Stimulated activated CD8-positive, alpha-beta memory T cell treated with anti-CD3 and anti-CD28 coated beads, Interleukin-4, amount 100 ng/mL, for 4 hours (primary cell): ENCODE measurements at places on chromosomes 5 and 9.

DNA sequence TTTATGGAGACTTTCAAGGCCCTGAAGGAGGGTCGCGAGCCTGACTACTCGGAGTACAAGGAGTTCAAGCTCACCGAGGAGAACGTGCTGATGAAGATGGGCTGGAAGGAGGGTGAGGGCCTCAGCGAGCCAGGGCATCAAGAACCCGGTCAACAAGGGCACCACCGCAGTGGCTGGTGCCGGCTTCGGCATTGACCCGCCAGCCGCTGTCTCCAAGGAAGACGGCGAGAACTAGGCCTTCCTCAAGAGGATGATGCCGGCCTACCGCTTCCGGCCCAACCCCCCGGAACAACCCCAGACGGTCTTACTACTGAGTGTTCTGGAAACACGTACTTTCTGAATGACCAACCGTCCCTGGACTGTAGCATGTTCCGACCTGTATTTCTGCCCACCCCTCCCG lies 169.2 kb downstream of the HINT1 start:
- DNase-seq: no peak

DNA sequence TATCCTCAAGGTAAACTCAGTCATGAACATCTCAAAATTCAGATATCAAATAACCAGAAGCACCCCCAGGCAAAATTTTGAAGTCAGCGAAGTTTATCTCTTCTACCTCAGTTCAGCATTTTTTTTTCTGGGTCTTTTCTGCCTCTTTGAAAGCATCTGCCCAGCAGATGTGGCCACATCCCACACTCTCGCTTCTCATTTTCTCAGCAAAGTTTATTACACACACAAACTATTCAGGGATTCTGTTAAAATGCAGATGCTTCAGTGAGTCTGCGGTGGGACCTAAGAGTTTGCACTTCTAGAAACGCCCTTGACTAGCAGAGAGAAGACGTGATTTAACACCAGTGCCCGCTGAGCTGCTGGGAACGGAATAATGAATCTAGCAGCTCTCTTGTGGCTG lies 19.3 kb downstream of the RASEF start:
- DNase-seq: no peak

- peak; percentile 17 for DNase-seq
Observed at GRCh38 chr9:120755810-120756434, 37.3 kb downstream of the FBXW2 start.

GRCh38 chr5:14408969-14409586 lies 172.5 kb upstream of the OTULINL start:
- no peak for DNase-seq

DNA sequence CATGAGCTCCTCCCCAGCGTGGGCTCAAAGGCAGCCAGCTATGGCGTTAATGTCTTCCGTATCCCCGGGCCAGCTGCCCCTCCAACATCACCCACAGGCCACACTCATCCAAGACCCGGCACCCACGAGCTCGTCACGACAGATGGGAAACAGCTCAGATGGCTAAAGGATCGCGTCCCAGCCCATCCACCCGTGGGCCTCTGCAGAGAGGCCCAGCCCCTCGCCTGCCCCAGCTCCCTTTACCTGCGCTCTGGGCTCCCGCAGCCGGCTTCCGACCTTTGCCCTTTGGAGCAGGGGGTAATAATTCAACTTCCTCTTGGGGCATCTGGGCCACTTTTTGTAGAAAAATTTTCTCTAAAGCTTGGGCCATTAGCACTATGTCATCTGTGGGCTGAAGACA lies 16.5 kb downstream of the BRD3 start:
- no peak for DNase-seq

DNA sequence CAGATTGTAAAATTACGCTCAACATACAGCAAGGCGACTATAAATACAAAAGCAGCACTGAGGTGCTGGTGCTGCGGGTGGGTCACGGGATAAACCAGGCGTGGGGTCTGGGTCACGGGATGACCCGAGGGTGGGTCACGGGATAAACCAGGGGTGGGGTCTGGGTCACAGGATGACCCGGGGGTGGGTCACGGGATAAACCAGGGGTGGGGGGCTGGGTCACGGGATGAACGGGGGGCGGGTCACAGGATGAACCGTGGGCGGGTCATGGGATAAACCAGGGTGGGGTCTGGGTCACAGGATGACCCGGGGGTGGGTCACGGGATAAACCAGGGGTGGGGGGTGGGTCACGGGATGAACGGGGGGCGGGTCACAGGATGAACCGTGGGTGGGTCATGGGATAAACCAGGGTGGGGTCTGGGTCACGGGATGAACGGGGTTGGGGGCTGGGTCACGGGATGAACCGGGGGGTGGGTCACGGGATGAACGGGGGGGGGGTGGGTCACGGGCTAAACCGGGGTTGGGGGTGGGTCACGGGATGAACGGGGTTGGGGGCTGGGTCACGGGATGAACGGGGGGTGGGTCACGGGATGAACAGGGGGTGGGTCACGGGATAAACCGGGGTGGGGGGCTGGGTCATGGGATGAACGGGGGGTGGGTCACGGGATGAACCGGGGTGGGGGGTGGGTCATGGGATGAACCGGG lies 30.2 kb upstream of the SLC9A3 start:
- DNase-seq: no peak

- DNase-seq: no peak
Observed at GRCh38 chr5:175681045-175681967, 23.4 kb downstream of the HRH2 start.

GRCh38 chr5:150960791-150961396 lies 56.1 kb upstream of the ZNF300 start:
- no peak for DNase-seq

DNA sequence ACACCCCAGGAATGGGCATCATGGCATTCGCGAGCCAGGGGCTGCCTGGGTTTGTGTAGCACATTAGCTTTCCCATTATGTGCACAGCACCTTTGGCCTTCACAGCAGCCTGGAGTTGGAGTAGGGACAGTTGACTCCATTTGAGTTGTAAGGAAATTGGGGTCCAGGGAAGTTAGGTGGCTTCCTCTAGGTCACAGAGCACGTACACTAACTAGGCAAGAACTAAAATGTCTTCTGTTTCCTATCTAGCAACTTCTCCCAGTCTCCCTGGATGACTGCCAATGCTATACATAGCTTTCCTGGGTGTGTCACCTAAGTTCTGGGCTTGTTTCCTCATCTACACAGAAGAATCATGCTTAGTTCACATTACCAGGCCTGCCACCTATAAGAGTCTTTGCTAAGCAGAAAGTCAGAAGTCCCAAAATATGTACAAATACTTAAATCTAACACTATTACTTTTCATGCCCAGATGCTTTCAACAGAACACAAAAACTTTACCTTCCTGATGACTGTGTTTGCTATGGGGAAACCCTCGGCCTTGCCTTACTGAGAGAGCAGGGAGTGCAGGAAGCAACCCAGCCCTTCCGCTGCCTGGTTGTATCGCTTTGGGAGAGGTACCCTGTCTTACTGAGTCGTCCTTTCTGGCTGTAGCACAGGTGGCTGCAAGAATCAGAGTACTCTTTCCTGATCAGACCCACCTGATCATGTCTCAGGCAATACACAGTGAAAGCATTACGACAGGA lies 12.0 kb downstream of the MACROH2A1 start:
- no peak for DNase-seq

- DNase-seq: peak; percentile 11
Observed at GRCh38 chr9:130834371-130835336, at the start of gene ABL1. Gene ABL1, plus strand, starts transcription at chr9:130835254. Its CDS starts 193 bp downstream, at chr9:130835447.

GRCh38 chr5:113612060-113612496 lies 98.6 kb downstream of the YTHDC2 start:
- DNase-seq: no peak
